ENCODE measurements at places on chromosomes 3 and 15.

DNA sequence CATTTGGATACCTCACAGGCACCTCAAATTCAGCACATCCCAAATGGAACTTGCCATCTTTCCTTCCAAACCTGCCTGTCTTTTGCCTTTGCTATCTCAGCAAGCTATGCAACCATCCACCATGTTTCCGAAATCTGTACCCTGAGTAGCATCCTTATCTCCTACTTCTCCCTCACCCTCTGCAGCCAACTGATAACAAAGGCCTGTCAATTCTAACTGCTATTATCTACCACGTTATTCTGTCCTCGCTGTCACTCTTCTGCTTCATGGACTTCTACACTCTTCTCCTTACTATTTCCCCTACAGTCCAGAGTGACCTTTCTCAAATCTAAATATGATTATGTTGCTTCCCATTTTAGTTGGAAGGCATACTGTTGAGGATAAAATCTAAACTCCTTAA lies 25.5 kb upstream of the TAFA4 start:
- no peak for DNase-seq

DNA sequence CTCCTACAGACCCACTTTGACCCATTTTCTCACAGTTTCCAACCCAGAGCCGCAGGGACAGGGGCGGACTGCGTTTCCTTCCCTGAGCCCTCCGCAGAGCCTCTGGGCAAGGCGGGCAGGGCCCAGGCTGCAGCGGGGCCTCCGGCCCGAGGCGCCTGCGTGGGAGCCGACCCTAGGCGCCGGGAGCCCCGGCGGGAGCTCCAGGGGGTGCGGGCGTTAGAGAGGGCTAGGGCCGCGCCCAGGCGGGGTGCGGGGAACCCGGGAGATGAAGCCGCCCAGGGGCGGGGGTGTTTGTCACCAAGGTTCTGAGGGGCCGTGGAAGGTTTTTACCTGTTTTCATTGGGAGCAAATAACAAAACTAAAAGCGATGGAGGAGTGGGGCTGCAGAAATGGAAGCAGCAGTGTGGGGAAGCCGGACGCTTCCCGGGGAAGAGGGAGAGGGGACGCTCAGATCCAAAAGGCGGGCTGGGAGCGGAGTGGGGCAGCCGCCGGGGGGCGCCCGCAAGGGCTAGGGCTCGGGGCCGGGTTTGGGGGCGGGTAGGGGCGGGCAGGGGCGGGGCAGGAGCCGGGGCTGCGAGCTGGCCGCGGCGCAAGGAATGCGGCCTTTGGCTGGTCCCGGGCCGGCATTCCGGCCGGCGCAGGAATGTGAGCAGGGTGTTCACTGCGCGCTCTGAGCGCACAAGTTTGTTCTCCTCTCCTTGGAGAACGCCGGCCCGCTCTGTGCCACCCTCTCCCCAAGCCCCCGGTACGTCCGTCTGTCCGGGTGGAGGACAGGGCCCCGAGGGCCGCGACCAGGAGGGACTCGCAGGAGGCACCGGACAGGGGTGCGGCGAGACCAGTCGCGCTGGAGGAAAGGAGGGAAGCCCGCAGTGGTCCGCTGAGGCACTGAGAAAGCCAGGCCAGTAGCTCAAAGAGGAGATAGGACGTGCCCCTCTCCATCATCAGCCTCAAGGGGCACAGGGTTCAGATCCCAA lies 61.1 kb downstream of the AMOTL2 start:
- no peak for DNase-seq

GRCh38 chr3:14831916-14832450 lies 13.2 kb downstream of the FGD5 start:
- no peak for DNase-seq

DNA sequence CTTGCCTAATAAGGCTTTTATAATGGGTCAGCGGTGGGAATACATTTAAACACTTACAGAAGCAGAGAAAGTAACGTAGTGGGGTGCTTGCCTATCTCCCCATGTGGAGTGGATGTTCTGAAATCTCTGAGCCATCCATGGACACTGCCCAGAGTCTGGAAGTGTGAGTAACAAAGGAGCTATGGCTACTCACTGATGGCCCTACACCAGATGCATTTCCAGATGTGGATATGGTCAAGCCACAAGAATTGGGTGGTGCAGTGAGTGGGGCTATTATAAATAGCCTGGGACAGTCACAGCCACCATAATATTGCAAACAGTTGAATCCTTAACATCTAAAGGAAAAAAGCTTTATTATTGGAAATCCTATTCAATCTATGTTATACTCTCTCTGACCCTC lies 96.6 kb downstream of the CGNL1 start:
- DNase-seq, result no peak

GRCh38 chr3:36763850-36764703 lies at the start of gene DCLK3:
DCLK3 (minus strand) TSS chr3:36764553; CDS start chr3:36764263, 290 bp downstream.
- DNase-seq, result no peak

GRCh38 chr3:99126316-99126715 lies 224.8 kb upstream of the DCBLD2 start:
- no peak for DNase-seq

DNA sequence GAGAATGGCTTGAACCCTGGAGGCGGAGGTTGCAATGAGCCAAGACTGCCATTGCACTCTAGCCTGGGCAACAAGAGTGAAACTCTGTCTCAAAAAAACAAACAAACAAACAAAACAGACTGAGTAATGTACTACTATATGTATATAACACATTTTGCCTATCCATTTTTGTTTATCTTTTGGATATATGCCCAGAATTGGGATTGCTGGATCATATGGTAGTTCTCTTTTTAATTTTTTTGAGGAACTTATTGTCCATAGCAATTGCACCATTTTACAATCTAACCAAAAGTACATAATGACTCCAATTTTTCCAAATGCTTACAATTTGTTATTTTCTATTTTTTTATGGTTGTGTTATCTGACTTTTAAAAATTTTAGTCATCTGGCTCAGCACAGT lies 47.3 kb downstream of the GMPS start:
- DNase-seq, result no peak

- no peak for DNase-seq
Measured at GRCh38 chr3:183924543-183924942, 39.9 kb upstream of the PARL start.

- DNase-seq, result no peak
Measured at GRCh38 chr15:70507772-70508371, 255.5 kb downstream of the UACA start.

DNA sequence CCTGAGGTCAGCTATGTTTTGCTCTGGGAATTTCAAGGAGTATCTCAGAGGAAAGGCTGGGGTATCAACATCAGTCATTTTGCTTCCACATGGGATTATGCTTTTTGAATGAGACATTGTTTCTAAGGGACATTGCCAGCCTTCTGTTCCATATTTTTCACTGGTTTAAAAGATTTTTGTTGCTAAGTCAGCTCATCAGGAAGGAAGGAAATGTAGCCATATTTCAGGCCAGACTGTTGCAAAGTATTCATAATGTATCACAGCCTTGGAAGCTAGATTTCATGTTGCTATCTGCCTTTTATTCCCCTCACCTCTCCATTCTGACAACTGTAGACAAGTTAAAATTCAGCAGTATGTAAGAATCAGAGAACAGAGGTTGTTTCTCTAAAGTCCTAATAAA lies 61.0 kb upstream of the CHRM5 start:
- DNase-seq, result no peak

DNA sequence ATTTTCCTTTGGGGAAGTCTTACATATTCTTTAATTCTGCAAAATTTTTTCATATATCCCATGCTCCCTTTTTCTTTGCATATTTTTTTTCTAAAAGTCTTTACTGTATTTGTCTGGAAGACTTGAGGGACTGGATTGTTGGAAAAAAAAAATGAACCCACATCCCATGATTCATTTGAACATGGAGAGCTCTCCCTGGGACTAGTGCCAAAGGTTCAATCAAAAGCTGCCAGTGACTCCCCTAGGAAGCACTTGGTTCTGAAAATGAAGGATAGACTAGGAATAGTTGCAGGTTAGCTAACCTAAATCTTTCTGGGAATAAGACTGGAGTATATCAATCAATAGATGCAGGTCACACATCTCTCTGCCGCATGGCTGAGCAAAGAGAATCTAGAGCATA lies 16.4 kb upstream of the BNC1 start:
- no peak for DNase-seq

GRCh38 chr3:20240154-20240883 lies 54.3 kb upstream of the SGO1 start:
- DNase-seq, result no peak

GRCh38 chr3:129809297-129809696 lies 84.2 kb downstream of the TMCC1 start:
- no peak for DNase-seq

DNA sequence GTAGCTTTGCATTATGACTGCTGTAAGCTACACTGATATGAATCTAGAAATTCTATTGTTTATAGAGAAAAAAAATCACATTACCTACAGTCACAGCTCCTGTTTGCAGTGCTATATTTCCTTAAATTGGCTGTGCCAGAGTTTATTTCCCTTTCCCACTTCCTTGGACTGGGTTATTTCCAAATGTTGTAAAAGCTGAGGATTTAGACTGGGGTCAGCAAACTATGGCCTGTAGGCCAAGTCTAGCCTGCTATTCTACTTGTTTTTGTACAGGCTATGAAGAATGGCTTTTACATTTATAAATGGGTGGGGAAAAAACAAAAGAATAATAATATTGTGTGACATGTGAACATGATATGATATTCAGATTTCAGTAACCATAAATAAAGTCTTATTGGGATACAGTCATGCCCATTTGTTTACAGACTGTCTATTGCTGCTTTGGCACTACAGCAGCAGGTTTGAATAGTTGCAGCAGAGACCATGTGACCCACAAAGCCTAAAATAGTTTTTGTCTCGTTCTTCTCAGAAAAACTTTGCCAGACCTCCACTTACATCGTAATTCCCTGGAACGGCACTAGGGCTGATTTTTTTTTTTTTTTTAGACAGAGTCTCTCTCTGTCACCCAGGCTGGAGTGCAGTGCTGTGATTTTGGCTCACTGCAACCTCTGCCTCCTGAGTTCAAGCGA lies 7.8 kb downstream of the GLDN start:
- no peak for DNase-seq

GRCh38 chr3:133675631-133676335 lies 14.0 kb upstream of the TOPBP1 start:
- DNase-seq, result no peak

GRCh38 chr15:77538027-77538451 lies 94.7 kb downstream of the LINGO1 start:
- DNase-seq, result no peak

GRCh38 chr15:80985981-80986380 lies 3.6 kb downstream of the MESD start:
- DNase-seq, result no peak

GRCh38 chr15:71093054-71094024 lies 21.9 kb upstream of the THSD4 start:
- DNase-seq, result no peak

GRCh38 chr3:65936908-65937638 lies 101.6 kb downstream of the MAGI1 start:
- no peak for DNase-seq

DNA sequence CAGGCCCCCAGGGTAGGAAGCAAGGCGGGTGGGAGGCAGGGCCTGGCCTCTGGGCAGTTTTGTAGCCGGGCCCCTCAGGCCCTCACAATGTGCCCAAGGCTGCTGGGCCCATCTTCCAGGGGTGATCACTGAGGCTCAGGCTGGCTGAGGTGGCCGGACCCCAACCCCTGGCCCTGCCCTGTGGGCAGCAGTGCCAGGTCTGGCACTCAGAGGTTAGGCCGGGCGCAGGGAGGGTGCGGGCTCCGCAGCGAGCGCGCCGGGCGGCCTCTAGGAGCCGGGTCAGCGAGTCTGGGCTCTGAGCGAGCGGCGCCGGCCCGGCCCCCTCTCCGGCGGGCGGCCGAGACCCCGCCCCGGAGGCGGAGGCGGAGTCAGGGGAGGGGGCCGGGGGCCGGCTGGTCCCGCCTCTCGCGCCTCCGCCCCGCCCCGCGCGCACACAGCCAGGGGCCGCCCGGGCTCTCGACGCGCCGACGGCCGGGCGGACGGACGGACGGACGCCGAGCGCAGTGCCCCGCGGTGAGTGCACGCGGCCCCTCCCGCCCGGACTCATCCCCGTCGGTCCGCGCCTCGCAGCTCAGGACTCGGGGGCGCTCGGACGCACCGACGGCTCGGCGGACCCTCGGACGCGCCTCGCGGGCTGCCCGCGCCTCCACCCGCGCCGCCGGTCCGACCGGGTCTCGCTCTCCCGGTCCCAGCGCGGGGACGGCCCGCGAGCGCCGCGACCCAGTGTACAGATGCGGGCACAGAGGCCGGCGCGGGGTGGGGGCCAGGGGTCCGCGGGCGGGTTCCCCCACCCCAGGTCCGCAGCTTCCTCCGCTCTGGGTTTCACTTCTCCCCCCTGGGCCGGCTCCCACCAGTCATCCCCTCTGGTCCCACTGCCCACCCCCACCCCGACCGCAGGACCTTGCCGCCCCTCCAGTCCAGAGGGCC lies at the start of gene FBLN2:
FBLN2 (plus strand) TSS at position 430 of the 927 bp plus-strand sequence. CDS start 21,231 bp downstream, outside the sequence.
- DNase-seq, result no peak

GRCh38 chr3:184135911-184136260 lies 728 bp downstream of the EIF2B5 start:
- no peak for DNase-seq

- no peak for DNase-seq
Measured at GRCh38 chr3:65785065-65785645, 253.6 kb downstream of the MAGI1 start.

- no peak for DNase-seq
Measured at GRCh38 chr3:119611664-119612063, 14.0 kb downstream of the PLA1A start.

DNA sequence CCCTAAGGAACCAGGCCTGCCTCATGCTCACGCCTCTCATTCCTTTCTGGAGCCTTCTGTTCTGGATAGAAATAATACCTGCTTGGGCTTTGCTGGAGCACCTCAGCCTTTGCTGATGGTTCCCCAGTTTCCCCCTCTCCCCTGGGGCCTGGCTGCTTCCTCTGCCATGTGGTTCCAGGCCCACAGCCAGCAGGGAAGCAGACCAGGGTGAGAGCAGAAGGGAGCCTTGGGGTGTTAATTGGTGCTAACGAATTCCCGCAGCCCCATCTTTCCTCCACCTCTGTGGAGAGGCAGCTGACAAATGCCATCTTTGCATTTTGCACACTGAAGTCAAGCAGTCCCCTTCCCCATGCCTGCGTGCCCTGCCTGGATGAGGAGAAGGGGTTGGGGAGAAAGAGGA lies 13.1 kb upstream of the CORO2B start:
- no peak for DNase-seq

DNA sequence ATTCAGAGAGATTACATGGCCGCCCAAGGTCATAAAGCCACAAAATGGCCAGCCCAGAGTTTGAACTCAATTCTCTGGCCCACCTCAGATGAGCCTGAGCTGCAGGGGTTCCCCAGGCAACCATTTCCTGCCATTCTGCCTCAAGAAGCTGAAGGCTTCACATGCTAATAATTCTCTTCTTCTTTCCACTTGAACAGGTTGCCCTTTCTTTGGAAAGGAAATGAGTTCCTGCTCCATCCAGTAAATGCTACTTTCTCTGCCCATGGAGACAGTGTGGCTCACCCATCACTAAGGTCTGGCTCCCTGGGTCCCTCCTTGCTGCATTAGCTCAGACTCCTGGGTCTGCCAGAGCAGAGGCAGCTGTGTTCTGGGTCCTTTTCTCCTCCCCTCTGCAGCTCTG lies 48.2 kb downstream of the TRIM42 start:
- no peak for DNase-seq

DNA sequence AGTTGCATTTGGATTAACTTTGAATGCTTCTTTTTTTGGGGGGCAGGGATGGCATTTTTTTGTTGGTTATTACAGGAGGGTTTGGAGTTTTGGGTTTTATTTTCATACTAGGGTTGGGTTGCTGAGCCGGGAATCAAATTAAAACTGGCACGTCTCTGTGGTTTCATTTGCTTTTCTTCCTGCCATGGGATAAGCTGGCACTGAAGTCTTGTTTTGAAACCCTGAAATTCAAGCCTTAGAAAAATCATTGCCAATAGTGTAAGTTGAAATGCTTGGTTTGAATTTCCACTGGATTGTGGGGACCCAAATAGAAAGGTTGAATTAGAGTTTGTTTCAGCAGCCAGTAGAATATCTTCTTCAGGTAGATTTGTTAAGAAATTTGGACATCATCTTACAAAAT lies 193.1 kb upstream of the DCBLD2 start:
- DNase-seq, result no peak
